ENCODE measurements at places on chromosomes 11 and 22.

DNA sequence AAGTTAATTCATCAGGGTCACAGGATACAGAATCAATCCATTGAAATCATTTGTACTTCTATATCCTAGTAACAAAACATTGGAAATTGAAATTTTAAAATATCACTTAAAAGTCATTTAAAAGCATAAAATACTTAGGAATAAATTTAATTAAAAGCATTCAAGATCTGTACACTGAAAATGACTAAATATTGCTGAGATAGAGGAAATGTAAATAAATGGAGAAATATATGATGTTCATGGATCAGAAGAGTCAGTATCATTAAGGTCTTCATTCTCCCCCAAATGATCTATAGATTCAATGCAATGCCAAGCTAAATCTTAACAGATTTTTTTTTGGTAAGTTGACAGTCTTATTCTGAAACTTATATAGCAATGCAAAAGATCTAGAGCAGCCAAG is 49.8 kb downstream of the RRP8 start:
- DNase-seq: no peak

- DNase-seq: no peak
These were observed 424.9 kb downstream of the INSC start for GRCh38 chr11:15539645-15540044.

DNA sequence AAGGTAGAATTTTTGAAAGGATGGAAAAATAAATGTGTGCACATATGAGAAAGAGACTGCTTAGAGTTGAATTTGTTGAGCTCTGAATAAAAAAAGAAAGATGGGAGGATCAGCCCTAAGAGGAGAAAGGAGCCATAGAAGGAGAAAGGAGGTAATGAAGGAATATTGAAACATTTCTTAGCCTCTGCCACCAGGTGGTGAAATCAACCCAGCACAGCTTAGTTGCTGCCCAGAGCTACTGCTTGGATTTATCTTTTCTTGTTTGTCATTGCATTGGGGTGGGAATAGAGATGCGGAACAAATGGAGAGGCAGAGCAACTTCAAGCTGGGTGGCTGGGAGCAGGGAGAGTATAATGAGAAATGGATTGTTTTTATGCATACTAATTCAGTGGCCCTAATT is 80.4 kb downstream of the SERGEF start:
- no peak for DNase-seq

DNA sequence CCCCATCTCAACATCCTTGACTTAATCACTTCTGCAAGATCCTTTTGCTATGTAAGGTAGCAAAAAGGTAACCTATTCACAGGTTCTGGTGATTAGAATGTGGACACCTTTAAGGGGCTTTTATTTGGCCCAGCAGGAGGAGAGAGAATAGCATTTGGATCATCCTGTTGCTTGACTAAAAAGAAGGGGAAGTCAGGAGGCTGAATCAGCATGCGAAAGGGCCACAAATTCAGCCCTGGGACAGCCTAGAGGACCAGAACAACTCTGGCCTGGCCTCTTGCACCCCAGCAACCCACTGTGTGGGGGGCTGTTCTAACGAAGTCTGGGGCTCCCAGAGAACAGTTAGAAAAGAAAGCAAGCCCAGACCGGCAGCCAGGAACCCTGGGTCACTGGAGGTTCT is 3.2 kb upstream of the HMOX1 start:
- DNase-seq: no peak

DNA sequence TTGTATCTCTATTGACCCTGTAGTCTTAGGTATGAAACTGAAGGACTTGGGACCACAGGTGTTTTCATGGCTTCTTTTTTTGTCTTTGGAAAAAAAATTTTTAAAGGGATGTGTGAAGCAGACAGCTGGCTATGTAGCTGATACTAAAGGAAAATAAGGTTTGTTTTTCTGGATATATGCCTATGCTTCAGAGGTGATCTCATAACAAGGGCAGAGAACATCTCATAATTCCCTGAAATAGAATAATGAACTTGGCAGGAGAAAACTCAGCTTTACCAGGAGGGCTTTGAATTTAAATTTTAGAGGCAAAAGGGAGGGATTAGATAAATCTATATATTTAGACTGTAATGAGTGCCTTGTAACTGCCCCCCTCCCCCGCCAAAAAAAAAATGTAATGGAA is 714.9 kb downstream of the OPCML start:
- DNase-seq: no peak

- no peak for DNase-seq
These were observed 1.4 kb downstream of the PCF11 start for GRCh38 chr11:83158357-83158786.

GRCh38 chr11:23103416-23103815 is 243.1 kb upstream of the CCDC179 start:
- DNase-seq: no peak

All from stimulated activated CD8-positive, alpha-beta memory T cell treated with anti-CD3 and anti-CD28 coated beads, Interleukin-7, amount 100 ng/mL, for 1 hour (primary cell).